ENCODE measurements at places on chromosomes 4 and X.

GRCh38 chrX:24186483-24186882 is 37.0 kb downstream of the ZFX start:
- no peak for DNase-seq

DNA sequence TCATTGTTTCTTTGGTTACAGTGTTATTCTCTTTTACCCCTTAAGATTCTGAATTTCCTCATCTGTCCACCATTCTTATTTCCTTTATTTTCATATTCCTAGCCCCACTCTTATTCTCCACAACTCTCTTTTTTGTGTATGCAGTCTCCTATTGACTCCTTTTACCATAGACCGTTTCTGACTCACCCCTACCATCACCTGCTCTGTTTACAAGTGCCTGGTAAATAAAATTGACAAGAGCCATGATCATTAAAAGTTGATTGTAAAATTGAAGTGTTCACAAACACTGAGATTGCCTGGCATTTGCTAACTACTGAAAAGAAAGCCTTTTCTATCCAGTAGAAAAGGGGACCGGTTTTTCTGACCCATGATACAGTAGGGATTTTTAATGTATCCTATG is 54.4 kb downstream of the MRPL1 start:
- DNase-seq, result no peak

DNA sequence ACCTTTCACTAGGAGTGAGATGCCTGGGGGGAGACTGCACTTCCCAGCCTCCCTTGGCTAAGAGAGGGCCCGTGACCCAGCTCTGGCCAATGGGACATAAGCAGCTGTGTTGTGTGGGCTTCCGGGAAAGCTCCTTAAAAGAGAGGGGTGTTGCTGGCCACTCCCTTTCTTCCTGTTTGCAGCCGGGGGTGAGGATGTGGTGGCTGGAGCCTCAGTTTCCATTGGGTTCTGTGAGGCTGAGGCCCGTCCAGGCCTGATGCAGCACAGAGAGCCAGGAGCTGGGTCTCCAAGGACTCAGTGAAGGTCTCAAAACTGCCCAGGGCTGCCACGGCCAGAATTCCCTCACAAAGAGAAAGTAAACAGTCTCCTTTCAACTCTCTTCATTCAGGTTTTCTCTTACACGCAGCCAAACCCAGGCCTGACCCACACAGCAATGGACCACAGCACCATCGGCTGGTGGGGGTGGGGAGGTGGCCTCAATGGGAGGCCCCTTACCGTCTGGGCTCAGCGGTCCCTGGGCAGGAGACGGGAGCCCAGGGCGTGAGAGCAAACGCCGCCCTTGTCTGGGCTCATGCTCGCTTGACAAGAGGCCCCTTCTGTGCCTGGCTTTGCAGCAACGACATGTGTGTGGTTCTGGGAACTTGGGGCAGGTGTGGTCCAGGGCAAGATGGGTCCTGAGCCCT is 6.6 kb downstream of the NKX1-1 start:
- DNase-seq, result no peak

DNA sequence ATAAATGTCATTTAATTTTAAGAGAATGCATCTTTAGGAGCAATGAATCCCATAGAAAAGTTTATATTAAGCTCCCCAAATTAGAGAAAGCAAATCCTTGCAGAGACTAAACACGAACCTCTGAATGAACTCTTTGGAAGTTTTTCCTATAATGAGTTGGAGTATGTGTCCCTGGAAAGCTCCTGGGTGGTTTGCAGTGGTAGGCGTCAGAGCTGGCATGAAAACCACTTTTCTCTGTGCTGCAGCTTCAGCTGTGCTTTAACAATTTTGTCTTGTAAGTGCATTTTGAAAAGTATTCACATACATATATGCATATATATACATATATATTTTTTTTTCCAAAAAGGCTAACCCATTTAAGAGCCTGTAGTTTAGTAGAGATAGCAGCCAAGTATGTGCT is 148.7 kb upstream of the TBC1D9 start:
- no peak for DNase-seq

- no peak for DNase-seq
Observed at GRCh38 chr4:136793848-136794247, 738.4 kb downstream of the PCDH18 start.

DNA sequence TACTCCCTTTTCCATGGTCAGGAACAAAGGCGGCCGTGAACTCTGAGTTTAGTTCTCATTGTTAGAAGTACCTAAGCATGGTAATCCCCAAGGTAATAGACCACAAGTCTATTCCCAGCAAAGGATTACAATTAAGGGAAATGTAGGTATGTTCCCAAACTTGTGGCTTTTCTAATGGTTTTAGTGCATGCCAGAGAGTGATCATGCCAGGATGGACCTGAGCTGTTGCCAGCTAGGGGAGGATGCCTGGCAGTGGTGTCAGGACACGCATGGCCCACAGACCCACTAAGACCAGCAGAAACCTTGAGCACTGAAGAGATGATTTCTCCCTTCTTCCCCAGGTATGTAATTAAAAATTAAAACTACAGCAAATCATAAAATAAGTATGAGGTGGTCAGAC is 60.8 kb downstream of the COQ2 start:
- DNase-seq, result no peak

DNA sequence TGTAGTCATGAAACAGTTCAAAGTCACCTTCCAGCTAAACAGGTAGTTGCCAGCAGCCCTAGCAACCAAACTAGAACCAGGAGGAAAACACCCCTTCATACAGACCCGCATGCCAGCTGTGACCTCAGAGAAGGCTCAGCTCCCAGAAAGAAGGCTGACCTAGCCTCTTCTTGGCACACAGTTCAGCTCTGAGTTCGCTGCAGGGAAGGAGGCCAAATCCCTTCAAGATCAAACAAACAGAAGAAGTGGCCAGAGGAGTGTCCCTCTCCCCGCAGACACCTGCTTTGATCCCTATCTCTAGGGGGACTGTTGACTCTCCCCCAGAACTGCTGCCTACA is 56.0 kb downstream of the HADH start:
- DNase-seq, result no peak

- DNase-seq, result no peak
Observed at GRCh38 chr4:5814421-5814820, 78.5 kb downstream of the CRMP1 start.

GRCh38 chr4:126306152-126306869 is 991.6 kb downstream of the FAT4 start:
- DNase-seq, result no peak

DNA sequence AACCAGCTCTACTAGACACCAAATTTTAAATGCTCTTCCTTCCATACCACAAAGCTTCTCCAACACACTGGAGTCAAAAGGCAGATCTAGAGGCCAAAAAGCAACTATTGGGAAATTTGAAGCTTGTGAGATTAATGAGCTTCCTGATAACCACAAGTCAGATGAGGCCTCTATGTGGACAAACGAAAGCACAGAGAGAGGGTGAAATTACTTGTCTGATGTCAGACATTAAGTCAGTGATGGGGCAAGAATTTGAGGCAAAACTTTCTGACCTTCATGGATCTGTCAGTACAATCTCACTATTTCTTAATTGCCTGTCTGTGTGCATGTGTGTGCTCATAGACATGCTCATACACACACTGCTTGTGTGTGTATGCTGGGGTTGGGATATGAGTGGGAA is 103.6 kb downstream of the GUCY2F start:
- no peak for DNase-seq

- DNase-seq, result no peak
Observed at GRCh38 chrX:69045616-69046345, 119.5 kb downstream of the PJA1 start.

- no peak for DNase-seq
Observed at GRCh38 chr4:61556277-61556676, 356.2 kb downstream of the ADGRL3 start.

DNA sequence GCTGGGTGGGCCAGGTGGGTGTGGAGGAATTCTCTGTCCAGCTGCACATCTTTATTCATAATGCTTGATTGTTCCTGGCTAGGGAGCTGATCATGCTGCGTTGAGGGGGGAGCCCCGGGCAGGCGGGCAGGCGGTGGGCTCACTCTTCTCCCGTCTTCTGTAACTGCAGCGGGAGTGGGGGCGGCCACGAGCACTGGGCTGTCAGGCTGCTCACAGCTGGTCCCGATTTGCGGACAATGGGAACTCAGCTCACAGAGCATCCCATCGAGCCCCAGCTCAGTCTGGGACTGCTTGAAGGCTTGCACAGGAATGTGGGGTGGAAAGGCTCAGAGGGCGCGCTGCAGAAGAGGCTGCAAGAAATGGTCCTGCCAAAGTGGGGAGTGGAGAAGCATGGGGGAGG is 63.8 kb downstream of the EFNB1 start:
- DNase-seq, result no peak

DNA sequence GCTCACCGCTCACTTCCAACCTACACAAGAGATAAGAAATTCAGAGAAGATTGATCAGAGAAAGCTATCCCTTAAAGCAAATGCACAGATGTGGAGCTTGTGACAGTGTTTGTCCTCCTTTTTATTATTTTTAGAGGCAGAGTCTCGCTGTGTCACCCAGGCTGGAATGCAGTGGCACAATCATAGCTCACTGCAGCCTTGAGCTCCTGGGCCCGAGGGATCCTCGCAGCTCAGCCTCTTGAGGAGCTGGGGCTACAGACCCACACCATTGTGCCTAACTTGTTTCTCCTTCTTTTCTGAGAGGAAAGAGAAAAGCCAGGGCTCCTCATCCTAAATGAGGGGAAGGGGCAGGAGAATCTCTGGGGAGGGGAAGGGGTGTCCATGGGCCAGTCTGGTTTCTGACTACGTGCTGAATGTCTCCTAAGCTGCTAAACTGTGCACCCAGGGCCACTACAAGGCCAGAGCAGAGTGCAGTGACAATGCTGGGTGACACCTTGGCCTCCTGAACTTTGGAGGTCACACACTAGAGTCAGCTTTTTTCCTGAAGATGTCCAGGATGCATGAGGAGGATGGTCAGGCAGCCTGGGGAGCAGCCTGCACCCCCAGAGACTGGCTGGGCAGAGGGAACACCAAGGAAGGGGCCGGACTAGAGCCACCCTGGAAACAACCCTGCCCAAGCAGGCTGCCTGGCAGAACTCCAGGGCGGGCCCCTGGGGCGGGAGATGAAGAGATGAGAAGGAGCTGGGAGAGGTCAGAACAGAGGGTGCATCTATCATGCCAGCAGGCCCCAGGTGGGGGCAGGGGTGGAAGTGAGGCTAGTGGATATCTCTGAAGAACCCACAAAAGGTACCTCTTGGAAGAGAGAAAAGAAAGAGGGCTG is 55.5 kb upstream of the PROM1 start:
- no peak for DNase-seq

DNA sequence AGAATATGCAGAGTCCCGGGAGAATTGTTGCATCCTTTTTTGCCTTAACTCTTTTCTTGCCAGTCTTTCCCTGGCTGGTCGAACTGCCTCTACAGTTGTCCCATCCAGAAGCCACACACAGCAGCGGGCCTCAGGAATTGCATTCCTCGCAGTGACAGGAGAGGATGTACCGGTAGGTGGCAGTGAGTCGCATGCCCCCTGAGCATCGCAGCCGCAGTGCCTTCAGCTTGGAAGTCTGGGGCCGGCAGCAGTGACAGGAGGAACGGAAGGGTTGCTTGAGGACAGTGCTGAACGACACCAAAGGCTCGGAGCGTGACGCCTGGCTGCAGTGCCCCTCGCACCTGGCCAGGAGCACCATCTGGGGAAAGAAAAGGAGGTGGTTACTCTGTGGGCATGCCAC is 23.5 kb downstream of the NDP start:
- DNase-seq, result peak; percentile 56

- DNase-seq, result no peak
Observed at GRCh38 chr4:188466001-188466400, 326.8 kb downstream of the TRIML1 start.

DNA sequence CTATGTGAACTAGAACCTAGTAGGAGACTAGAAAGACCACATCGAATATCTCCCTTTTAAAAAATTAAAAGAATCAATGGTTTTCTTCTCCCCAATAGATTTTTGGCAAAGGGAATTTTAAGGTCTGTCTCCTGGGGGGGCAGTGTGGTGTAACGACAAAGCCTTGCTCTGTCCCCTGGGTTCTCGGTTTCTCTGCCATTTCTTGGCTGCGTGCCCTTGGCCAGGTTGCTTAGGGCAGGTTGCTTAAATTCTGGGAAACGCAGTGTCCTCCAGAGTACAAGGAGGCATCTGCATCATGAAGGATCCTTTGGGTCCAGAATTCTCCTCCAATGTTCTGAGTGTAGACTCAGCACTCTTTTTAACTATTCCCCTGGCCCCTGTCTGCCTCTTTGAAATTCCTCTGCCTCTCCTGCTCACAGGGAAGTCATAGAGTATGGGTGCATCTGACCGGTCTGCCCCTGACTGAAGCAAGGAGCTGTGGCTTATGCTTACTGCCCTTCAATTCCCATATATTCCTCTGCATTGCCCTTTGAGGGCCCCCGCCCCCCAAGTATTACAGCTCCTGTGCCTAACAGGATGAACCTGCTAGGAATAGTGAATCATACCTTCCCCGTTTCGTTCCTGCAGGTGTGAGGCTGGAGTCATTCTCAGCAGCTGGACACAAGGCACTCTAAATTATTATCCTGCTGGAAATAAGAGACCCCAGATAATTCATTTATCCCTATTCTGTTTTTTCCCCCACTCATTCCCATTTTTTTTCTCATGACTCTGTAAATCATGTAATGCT is 2.2 kb downstream of the KIT start:
- DNase-seq, result no peak

DNA sequence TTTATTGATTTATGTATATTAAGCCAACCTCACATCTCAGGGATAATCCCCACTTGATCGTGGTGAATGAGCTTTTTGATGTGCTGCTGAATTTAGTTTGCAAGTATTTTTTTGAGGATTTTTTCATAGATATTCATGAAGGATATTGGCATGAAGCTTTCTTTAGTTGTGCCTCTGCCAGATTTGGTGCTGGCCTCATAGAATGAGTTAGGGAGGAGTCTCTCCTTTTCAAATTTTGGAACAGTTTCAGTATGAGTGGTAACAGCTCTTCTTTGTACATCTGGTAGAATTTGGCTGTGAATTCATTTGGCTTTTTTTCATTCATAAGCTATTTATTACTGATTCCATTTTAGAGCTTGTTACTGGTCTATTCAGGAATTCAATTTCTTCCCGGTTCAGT is 197.2 kb upstream of the NDST4 start:
- no peak for DNase-seq

DNA sequence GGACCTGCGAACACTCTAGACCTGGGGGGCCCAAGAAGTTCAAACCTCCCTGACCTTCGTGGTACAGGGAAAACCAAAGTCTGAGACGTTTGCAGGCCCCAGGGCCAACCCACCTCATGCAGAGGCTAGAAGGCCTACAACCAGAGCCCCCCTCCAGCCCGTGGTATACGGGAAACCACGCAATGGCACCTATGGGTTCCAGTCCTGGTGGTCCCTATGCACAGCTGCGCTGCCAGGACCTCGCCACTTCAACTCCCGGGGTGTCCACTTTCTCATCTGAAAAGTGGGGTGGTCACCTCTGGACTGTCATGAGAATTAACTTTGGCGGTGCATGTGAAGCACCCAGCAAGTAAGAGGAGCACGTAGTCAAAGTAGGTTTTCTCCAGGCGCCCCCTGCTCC is 8.4 kb upstream of the MSX1 start:
- no peak for DNase-seq

DNA sequence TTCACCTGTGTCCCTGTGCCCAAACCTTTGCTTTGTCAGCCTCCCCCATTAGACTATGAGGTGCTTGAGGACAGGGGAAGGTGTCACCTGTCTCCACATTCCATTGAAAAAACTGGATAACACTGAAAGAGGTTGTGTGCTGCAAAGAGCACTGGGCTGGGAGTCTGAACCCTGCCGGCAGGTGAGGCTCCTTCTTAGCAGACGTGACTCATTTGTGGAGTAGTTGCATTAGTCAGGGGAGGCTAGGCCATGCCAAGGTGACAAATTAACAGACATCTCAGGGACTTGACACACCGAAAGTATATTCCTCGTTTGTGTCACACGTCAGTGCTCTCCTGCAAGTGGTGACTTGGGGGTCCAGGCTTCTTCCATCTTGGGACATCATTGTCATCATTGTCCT is 95.9 kb upstream of the STX18 start:
- no peak for DNase-seq
